ENCODE measurements at places on chromosomes 1 and 21. TPM values are rescaled to one million over a fixed set of nuclear protein-coding genes. Genes with fewer than 3 reads are reported as not detected.

TRIM62 gene
- total RNA-seq: 2.4 TPM

DNA sequence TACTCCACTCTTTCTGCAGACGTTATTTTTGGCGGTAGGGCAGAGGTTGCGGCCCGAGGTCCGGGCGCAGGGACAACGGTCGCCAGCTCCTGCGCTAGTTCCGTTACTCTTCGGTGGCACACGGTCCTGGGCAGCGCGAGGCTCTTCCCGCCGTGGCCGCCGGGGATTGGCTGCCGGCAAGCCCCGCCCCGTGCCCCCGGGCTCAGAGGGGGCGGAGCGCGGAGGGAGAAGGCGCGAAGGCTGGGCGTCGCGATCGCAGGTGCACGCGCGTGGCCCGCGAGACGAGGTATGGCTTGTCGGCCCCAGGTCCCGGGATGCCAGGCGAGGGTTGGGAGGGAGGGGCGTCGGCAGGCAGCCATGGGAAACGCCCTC, 518 bp upstream of the SHE start:
- H3K36me3 ChIP-seq: no peaks in the 10 kb centered on the region
- H3K27me3 ChIP-seq: peaks cover 69% of the 10 kb centered on the region
- H3K4me3 ChIP-seq: no peak overlapping the region
- H3K4me1 ChIP-seq: no peaks in the 10 kb centered on the region
- no peak overlapping the region for H3K27ac ChIP-seq

DNA sequence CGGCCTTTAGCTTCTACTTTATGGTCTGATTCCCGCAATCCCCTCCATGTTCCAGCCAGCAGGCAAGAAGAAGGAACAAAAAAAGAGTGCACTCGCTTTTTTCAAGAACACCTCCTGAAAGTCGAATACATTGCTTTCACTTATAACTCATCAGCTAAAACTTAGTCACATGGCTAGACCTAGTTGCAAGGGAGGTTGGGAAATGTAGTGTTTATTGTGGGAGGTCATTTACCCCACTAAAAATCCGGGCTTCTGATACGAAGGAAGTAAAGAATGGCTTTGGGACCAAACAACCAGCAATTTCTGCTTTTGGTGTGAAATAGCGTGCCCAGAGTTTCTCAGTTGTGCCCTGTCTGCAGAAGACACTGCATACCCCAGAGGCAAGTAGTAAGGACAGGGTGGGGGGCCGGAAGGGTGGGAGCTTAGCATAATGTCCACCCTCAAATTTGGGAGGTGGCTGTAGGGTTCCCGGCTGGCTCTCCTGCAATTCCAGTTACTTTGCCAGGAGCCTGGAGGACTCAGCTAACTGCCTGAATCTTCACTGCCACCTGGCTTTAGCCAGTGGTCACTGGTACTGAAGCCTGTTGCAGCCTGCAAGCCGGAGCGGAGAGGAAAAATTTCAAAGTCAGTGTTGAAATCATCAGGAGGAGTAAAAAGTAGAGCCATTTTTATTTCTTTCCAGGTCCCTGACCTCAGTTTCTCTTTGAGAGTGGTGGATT, 57.7 kb upstream of the F3 start:
- no peak overlapping the region for H3K27ac ChIP-seq
- no peaks in the 10 kb centered on the region for H3K36me3 ChIP-seq
- DNase-seq: peak; percentile 75
- peaks cover 43% of the 10 kb centered on the region for H3K4me1 ChIP-seq
- H3K27me3 ChIP-seq: no peaks in the 10 kb centered on the region

DNA sequence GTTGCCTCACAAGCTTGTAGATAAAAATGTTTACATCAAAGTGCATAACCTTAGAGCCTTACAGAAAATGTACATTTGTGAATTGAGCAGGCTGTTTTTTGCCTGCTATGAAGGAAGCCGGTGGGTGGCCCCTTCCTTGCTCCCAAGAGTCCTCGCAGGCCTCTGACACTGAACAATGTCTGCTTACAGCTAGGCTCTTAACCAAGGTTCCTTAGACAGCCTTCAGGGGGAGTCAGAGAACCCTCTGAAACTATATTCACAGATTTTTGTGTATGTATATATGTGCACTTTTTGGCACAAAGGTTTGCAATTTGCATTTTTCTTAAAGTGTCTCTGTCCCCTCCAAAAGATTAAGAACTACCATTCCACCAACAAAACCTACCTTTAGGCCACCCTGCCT, 282.6 kb downstream of the BARHL2 start:
- H3K4me3 ChIP-seq: no peak overlapping the region
- peak; percentile 14 for DNase-seq
- H3K27ac ChIP-seq: no peak overlapping the region
- no peaks in the 10 kb centered on the region for H3K36me3 ChIP-seq
- no peaks in the 10 kb centered on the region for H3K4me1 ChIP-seq
- H3K27me3 ChIP-seq: no peaks in the 10 kb centered on the region

DNA sequence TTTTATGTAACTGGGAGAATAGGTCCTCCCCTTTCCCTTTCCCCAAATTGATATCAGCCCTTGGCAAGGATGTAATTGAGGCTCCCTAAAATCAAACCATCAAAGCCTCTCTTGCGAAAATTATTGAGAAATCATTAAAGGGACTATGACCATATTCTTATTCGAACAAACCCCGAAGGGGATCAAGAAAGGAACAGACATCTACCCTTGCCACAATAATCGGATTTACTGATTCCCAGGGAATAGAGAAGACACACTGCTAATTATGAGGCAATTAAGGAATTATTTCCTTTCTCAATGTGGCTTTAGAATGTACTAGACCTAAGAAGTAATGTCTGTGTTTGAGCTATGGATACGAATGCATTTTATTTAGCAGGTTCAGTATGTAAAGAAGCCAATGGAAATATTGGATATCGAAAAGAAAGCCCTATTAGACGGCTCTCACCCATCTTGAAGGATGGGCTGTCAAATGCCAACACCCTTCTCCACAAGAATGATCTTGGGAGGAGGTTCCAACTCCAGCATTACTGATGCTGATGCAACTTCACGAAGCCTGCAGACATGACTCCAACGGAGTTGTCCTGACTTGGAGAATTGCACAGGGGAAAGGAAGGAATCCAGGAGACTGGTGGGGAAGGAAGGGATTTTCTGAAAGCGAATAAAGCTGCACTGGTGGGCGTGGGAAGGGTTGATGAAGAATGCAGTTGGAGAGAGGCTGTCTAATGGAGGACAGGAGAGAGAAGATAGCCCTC, 11.6 kb upstream of the PTPRF start:
- no peaks in the 10 kb centered on the region for H3K27me3 ChIP-seq
- DNase-seq: no peak
- peaks cover 13% of the 10 kb centered on the region for H3K4me1 ChIP-seq
- no peak overlapping the region for H3K4me3 ChIP-seq
